ENCODE measurements at places on chromosomes 16 and 17.

- no peak for DNase-seq
Measured at GRCh38 chr16:50588276-50588675, 40.1 kb downstream of the NKD1 start.

- DNase-seq, result peak; percentile 8
Measured at GRCh38 chr17:6666077-6666521, 14.5 kb downstream of the C17orf100 start.

DNA sequence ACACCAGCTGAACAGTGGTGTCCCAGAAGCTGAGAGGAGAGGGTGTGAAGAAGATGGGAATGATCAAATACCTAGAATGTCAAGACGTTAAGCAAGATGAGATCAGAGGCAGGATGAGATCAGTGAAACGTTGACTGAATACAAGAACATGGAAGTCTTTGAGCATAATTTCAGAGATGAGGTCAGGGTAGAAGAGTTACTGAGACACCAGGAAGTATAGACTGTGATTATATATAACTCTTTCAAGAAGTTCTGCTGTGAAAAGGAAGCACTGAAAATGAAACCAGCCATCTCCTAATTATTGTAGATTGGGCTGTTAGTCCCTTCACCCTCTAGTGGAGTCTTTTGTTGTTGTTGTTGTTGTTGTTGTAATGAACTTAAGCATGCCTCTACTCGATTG lies 9.1 kb downstream of the SHCBP1 start:
- DNase-seq, result no peak

DNA sequence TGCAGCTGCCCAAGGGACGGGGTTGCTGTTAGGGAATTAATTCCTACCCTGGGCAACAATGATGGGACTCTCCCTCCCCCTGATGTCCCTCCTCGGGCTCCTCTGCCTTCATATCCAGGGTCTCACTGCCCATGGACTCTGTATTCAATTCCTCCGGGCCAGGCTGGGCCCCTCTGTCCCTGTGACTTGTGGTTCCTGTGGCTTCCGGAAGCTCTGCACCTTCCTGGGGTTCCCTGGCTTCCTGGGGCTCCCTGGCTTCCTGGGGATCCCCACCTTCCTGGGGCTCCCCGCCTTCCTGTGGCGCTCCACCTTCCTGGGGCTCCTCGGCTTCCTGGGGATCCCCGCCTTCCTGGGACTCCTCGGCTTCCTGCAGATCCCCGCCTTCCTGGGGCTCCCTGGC lies 35.2 kb downstream of the SRL start:
- DNase-seq, result no peak

GRCh38 chr17:76523084-76524037 lies 14.1 kb downstream of the CYGB start:
- DNase-seq, result peak; percentile 69

DNA sequence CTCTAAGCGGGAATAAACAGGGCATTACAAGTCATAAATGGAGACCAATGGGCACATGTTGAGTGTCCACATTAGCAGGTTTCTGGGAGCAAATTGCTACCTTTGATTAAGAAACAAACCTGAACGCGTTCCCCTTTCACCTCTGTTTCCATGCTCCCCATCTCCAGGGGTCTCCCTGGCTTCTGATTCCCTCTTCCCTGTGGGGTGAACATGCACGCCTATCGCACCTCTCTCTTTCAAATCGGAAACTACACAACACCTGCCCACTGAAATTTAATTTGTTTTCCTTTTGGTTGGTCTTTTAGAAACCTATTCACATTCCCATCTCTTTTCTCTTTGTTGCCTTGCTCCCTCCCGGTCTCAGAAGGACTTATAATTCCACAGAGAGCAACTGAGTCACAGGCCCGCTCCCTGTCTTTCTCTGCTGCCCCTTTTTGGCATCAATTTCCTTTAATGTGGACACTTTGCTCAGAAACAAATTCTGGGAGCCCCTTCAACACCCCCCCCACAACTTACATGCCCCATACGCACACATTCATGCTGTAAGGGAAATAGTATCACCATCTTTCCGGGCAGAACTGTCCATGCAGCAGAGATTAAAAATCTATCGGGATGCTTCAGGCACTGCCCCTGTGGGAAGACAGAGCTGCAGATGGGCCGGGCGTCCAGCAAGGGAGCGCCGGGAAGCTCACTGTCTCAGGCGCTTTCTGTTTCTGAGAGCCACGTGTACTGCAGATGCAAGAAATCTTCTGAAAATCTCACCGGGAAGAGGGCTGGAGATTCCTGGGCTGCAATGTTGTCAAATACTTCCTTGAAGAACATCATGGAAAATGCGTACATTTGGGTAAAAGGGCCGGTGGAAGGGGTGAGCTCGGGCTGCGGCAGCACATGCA lies 7.2 kb upstream of the FOXF1 start:
- DNase-seq, result no peak

DNA sequence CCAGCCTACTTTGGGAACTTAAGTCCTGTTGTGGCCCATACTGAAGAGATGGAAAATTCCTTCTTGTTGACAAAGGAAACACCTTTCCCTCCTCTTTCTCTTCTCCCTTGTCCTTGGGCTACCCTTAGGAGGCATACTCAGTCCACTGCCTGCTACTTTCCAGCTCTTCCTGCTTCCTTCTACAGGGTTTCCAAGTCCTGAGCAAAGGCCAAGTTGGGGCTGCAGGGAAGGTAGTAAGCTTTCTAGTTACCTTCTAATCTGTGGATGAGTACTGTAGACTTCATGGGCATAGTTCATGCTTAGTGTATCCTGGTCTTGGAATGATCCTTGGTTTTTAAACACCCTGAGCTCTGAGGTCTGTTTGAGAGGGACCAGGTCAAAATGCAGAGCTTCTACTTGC lies 299.2 kb upstream of the MAF start:
- DNase-seq, result no peak

GRCh38 chr16:67036323-67036741 lies 7.4 kb downstream of the CBFB start:
- no peak for DNase-seq

DNA sequence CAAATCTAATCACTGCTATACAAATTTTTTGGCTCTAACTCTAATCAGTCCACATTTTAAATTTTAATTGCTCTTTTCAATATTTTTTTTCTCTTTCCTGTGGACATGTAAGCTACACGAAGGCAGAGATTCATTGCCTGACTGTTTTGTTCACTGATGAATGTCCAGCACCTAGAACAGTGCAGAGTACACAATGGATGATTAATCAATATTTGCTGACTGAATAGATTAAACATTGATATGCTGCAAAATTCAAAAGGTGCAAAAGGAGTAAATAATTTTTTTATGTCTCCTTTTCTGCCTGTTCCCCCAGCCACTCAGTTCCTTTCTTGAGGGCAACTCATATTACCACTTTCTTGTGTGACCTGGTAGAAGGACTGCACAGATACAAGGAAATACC lies 32.8 kb downstream of the SCNN1B start:
- no peak for DNase-seq

GRCh38 chr16:2148714-2149629 lies 547 bp downstream of the RAB26 start:
- DNase-seq, result no peak
